Activated CD8-positive, alpha-beta memory T cell treated with anti-CD3 and anti-CD28 coated beads for 48 hours (primary cell): ENCODE measurements at places on chromosomes 7 and 10.

DNA sequence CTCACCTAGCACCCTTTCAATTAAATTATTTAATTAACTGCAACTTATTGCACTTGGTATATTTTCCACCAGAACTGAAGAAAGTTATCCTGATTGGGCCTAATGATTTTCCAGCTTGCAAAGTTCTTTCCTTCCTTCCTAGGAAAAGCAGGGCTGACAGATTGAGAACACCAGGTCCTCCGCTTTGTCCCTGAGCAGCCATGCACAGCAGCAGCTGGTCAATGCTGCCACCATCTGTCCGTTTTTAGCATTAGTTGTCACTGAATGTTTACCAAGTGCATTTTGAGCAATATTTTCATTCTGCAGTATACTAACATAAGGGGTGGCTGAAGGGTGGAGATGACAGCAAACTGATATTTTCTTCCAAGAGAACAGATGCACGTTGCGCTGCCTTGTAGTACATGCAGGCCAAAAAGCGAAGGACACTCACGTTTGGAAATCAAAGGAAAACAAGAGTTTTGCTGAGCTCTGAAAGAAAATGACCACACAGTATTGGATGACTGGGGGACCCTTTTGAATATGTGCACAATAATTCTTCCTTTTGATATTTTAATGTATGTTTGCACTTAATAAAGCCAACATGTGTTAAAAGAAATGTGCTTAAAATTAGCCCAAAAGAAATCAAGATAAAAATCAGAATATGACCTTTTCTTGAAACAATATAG lies 248.8 kb upstream of the PTN start:
- DNase-seq, result no peak

GRCh38 chr10:114174695-114175188 lies 739 bp upstream of the CCDC186 start:
- no peak for DNase-seq

DNA sequence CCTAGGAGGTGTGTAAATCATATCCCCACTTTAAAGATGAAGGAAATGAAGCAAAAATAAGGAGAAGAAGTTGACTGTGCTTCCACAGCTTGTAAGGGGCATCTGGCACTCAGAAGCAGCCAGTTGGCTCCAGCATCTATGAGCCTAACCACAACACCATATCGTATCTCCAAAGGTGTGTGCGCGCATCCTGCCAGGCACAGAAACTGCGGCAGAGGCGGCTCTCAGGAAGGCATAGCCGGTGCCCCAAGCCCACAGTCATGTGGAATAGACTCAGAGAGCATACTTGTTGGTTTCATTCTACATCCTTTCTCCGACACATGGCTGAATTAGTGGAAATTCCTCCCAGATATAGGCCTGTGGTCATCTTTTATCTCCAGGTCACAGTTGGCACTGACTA lies 423.9 kb downstream of the CALN1 start:
- DNase-seq, result no peak

DNA sequence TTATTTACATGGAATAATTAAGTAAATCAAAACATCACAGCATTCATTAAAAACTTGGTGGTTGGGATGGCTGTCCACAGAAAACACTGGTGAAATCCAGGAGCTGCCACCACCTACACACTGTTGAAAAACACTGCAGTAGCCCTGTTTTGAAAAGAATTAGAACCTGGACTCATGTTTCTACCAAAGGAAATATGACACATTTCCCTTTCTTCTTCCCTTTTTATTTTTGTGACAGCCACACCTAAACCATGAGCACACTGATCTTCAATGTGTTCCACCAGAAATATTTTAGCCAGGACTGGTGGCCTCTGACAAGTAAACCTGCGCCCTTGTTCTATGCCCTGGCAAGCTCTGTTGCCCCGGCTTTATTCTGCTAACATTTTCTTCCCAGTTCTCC lies 3.3 kb downstream of the TMEM140 start:
- no peak for DNase-seq

DNA sequence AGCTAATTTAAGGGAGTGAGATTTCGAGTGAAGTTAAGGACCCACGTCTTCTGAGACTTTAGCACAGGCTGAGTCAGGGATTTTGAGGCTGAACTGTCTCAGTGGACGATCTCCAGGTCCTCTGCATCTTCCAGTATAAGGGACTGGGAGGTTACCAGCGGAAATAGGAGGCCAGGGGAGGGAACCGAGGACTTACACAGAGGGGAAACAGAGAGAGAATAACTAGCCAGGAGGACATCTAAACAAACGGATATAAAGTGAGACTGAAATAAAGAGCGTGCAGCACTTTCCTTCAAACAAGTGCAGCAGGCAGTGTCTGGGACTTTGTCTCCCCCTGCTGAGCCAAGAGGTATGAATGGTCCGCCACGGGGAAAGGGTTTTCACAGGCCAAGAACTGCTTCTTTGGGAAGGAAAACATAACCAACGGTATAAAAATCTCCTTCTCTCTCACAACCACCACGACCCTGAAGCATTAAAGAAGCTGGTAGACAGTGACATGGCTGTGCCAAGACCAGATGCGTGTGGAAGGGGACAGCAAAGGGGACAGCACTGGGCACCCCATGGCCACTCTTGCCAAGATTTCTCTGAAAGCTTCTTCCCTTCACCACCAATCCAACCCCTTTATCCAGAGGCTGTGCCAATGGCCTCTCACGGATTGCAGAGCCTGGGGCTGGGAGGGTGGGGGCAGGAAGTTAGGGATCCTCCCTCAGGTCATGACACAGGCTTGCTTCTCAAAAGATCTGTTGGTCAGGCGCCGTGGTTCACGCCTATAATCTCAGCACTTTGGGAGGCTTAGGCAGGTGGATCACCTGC lies 72.0 kb downstream of the SLC37A3 start:
- DNase-seq, result no peak

DNA sequence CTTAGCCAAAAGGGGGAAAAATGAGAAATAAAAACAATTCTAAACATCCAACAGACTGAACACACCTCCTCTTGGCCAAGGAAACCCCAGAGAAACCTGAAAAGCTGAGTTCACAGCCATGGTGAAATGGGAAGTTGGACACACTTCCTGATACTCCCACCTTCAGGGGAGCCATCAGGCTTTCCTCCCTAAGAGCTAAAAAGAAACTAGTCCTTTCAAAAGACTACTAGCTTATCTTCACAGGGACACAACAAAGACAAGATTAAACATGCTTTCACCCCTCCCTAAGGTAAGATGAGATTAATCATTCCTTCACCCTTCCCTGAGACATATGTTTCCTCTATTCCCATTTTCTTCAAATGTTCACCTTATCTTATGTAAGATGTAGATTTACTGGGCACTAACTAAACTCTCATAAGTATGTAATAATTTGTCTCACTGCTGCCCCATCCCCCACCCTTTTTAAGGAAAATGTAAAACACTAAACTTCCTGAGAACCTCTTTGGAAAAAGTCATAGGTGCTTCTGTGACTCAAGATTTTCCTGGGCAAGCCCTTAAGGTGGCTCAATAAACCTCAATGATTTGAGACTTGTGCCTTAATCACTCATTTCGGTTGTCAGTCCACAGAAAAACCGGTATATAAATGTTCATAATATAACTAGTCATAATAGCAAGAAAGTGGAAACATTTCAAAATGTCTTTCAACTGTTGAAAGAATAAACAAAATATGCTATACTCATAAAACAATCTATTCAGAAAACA lies 40.5 kb downstream of the HTR7 start:
- no peak for DNase-seq

- DNase-seq, result no peak
Observed at GRCh38 chr10:61452655-61453641, at the start of gene TMEM26. TMEM26 (minus strand) TSS chr10:61453381; CDS start chr10:61453081, 300 bp downstream.

DNA sequence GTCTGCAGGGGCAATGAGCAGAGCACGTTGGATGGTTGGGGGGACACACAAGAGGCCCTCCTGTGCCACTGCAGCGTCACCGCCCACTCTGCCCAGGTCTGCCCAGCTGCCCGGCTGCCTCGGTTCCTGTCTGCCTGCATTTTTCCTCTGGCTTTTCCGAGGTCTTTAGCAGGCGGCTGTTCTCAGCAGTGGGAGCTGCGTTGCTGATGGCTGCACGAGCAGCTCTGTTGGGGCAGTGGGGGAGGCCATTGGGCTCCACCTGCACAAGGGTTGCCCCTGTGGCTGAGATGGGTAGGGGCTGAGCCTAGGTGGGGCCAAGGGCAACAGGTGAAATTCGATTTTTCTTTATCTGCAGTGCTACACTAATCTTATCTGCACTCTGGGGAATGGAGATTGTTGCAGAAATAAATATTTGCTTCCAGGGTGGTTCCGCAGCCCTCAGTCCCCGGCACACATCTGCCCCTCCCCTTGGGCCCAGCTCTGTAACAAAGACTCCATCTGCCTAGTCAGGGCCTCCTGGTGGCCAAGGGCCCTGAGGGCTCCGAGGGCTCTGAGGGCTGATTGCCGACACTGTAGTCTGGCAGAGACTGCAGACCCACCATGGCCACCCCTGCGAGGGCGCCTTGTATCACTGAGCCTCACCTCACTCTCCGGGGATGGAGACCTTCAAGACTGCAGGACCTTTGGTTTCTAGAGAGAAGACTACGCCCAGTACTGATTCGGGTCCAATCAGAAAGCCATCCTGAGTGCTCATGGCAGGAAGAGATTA lies 141.7 kb upstream of the SHH start:
- DNase-seq, result no peak

DNA sequence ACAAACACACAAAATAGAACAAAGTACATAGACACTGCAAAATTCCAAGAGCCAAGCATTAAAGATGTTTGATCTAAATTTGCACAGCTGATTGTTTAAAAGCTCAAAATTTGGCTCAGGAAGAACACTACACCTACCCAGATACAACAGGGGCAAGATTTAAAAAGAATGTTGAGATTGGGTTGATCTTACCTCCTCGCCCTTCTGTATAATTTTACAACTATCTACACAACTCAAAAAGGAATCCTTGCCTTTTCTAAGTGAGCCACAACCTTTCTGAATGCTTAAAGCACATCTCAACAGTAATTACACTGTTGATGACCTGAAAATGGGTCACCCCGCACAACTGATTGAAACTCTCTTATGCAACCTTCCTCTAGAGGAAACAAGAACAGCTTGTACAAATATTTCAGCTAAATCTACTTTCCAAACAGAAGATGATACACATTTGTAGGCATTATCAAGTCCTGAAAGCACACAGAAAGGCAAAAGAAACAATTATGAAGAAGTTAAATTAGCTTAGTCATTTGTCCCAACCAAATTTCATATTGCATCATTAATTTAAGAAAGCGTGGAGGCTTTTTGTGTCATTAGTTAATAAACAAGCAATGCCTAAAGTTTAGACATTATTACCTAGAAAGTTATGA lies 75.5 kb downstream of the UBE2H start:
- DNase-seq, result no peak

- DNase-seq, result no peak
Observed at GRCh38 chr10:19756919-19757318, 59.3 kb upstream of the PLXDC2 start.

DNA sequence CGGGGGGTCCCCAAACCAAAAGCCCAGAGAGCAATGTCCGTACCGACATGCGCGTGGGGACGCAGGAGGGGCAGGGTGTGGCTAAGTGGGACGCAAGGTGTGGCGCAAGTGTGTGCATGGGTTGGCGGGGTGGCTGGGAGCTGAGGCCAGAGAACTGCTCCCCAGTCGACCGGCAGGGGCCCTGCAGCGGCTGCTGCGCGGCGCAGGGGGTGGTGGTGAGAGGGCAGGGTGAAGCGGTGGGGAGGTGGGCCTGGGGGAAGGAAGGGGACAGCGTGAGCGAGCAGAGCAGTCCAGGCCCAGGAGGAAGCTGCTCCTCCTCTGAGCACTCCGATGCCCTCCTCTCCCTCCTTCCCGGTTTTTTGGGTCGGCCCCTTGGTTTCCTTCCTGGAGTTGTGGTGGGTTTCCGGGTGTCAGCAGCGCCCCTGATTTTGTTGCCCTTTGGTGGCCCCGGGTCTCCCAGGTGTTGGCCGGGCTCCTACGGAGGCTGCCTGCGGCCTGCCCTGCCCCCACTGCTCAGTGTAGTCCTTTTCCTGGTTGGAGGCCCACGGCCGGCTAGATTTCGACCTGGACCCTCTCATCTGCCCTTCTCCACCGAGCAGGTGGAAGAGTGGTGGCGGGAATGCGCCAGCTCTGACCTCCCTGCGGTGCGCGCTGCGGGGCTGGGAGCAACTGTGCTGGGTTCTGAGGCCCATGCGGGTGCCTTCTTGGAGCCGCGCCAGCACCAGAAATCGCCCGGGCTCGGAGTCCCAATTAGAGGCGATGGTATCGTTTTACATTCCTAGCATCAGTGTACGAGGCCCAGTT lies 40.5 kb upstream of the COMTD1 start:
- DNase-seq, result no peak

- DNase-seq, result no peak
Observed at GRCh38 chr10:50937230-50937907, 51.9 kb upstream of the A1CF start.

DNA sequence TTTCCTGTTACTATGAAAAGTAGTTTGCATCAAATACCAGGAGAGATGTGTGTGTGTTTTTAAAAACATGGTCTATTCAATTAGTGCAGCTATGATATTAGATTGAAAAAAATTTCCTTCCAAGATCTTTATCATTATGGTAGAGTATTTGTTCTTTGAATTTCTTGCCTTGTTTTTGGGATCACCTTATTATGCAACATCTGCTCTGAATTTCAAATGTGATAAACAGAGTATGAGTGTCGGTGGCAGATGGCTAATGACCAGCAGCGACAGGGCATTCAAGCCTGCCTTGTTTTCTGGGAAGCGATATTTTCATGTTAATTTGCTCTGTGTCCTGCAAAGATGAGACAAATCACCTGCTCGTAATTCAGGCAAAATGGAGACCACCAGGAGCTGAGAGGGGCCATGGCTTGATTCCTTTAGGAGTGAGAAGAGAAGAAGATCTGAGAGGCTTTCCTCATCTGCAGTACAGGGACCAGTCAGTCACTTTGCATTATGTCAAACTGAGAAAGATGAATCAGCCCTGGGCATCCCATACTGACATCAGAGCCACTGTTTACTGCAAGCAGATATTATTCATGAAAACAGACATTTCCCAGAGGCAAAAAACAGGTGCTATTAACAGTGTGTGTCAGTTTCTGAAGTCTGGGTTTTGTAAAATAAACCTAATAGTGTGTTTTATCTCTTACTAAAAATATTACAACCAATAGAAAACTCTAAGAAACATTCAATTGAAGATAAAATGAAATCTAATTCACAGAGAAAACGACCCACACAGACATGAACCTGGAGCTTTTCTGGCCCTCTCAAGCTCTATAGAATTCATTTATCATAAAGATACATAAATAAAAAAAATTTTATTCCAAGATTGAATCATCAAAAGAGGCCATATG lies 67.6 kb downstream of the CDK6 start:
- DNase-seq, result no peak

DNA sequence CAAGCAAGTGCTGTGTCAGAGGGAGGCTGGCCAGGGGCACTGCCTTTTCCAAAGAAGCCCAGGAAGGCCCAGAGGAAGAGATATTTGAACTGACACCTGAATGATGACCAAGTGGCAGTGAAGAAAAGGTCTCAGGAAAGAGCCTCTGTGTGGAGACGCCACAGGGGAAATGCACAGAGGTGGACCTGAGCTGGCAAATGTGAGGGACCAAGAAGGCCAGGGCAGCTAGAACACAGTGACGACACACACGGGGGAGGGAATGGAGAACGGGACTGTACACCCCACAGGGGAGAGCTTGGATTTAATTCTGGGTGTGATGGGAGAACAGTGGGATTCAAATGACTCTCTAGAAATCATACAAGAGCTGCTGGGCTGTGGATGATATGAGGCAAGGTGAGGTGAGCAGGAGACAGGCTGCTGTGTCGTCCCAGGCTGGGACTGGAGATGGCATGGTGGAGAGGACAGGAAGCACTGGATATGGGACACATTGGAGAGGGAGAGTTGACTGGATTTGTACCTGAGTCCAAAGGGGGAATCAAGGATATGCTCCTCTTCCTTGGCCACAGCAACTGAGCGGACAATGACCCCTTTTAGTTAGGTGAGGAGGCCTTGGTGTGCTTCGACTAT lies 84.2 kb upstream of the DDC start:
- no peak for DNase-seq
